Neural crest cell (in vitro differentiated cells): ENCODE measurements at places on chromosomes 16 and 17. TPM values are rescaled to one million over a fixed set of nuclear protein-coding genes. Genes with fewer than 3 reads are reported as not detected.

DNA sequence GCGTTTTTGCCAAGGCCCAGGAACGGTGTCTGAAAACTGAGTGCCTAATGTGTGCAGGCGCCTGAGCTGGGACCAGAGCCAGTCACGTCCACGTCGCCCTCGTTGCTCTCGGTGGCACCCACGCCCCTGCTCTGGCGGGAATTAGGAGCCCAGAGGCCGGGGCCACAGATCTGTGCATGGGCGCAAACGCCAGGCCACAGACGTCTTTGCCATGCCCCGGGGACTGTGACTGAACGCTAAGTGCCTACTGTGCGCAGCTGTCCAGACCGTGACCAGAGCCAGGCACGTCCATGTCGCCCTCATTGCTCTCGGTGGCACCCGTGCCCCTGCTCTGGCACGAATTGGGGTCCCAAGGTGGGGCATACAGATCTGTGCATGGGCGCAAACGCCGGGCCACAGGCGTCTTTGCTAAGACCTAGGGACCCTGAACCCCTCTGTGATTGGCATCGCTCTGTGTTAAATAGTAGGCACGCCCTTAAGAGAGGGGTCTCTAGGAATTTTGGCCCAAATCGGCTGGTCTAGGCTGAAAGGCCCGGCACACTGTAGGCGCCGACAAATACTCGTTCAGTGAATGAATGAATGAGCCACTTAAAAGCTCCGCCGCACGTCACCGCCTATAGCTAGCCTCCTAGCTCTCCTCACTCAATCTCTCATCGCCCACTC lies 827 bp upstream of the UBALD1 start:
- peaks cover 10% of the 10 kb centered on the region for H3K4me1 ChIP-seq
- H3K36me3 ChIP-seq, result no peaks in the 10 kb centered on the region
- H3K4me3 ChIP-seq, result peak overlapping the region; percentile 93

Gene OMG
- total RNA-seq, result not detected in 2 replicates

Gene SLC12A3
- total RNA-seq, result not detected in 2 replicates

- no peak overlapping the region for H3K4me3 ChIP-seq
- H3K36me3 ChIP-seq, result no peaks in the 10 kb centered on the region
- DNase-seq, result no peak
- peaks cover 12% of the 10 kb centered on the region for H3K4me1 ChIP-seq
- no peak overlapping the region for H3K27ac ChIP-seq
These were observed 4.2 kb upstream of the ALOX15 start for GRCh38 chr17:4645642-4646041.

Gene CDRT15
- total RNA-seq, result not detected in 2 replicates

DNA sequence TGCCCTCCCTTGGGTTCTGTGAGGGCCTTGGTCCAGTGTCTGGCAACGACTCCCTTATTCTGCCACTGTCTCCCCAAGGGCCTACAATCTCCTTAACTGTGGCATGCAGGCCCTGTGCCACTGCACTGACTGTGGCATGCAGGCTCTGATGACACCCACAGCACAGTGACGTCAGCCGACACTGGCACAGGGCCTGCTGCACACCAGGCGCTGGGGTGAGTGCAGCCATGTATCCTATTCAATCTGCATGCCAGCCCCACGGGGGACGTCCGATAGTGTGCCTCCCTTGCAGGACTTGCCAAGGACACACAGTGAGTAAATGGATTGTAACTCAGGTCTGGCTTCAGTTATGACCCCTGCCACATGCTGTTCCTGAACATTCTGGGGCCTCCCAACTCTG lies 39.8 kb upstream of the RASD1 start:
- H3K27me3 ChIP-seq, result no peaks in the 10 kb centered on the region
- no peak for DNase-seq
- H3K36me3 ChIP-seq, result no peaks in the 10 kb centered on the region
- H3K27ac ChIP-seq, result no peak overlapping the region
- peaks cover 5% of the 10 kb centered on the region for H3K4me1 ChIP-seq

DNA sequence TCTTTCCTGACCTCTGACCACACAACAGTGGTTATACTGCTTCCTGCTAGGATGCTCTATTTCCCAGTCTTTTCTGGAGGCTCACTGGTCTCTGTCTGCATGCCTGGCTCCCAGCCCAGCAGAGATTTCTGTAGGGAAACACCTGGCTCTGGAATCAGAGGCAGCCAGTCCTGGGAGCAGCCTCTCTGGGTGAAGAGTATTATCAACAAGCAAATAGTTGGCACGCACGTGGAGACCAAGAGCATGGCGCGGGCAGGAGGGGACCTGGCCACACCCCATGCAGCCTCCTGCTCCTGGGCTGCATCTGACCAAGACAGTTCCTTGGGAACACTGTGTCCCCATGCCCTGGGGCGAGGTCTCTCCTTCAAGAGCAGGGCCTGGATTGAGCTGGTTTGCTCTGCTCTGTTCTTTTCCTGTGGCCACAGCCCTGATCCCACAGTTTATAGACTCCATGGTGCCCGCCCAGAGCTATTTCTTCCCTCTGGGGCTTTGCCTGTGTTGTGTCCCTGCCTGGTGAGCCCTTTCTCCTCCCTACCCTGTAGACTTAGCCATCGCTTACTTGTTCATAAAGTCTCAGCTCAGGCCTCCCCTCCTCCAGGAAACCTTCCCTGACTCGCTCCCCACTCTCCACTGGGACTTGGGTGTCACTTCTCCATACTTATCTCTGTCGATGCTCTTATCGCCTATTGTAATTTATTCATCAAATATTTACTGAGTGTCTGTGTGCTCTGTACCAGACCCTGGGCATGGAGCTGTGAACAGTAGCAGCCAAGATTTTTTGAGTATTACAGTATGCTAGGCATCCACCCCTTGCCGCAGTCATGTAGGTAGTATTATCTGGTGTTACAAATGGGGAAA lies 60.6 kb downstream of the SCNN1B start:
- no peak for DNase-seq
- H3K27me3 ChIP-seq, result peaks cover 4% of the 10 kb centered on the region
- H3K4me3 ChIP-seq, result no peak overlapping the region
- no peaks in the 10 kb centered on the region for H3K4me1 ChIP-seq
- H3K36me3 ChIP-seq, result no peaks in the 10 kb centered on the region

DNA sequence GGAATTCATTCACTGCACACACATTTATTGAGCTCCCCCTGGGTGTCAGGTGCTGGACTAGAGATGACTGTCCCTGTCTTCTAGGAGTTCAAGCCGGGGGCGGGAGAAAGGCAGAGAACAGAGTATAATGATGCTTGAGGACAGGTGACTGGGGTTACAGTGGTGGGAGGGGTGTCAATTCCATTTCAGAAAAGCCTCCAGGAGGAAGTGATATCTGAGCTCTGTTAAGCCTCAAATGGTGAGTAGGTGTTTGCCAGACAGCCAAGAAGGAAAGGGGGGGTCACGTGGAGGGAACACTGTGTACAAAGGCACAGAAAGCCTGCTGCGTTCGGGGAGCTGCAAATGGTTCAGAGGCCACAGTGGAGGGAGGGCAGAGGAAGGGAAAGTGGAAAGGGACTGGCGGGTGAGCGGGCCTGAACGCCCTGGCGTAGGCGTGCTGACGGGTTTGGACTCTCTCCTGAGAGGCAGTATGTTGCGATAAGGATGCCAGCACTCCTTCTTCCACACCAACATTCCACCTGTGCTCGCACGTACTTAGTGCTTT lies 9.7 kb upstream of the NXPH3 start:
- peaks cover 56% of the 10 kb centered on the region for H3K27me3 ChIP-seq
- H3K36me3 ChIP-seq, result no peaks in the 10 kb centered on the region
- DNase-seq, result no peak
- H3K27ac ChIP-seq, result no peak overlapping the region
- peaks cover 20% of the 10 kb centered on the region for H3K4me1 ChIP-seq

- peak overlapping the region; percentile 95 for H3K4me3 ChIP-seq
- DNase-seq, result peak; percentile 68
- peak overlapping the region; percentile 64 for H3K27ac ChIP-seq
- H3K4me1 ChIP-seq, result peaks cover 46% of the 10 kb centered on the region
- no peaks in the 10 kb centered on the region for H3K36me3 ChIP-seq
These were observed 696 bp downstream of the NETO2 start for GRCh38 chr16:47142821-47143676.

Gene CHST5
- 1.3 and 1.5 TPM in 2 replicates for total RNA-seq

DNA sequence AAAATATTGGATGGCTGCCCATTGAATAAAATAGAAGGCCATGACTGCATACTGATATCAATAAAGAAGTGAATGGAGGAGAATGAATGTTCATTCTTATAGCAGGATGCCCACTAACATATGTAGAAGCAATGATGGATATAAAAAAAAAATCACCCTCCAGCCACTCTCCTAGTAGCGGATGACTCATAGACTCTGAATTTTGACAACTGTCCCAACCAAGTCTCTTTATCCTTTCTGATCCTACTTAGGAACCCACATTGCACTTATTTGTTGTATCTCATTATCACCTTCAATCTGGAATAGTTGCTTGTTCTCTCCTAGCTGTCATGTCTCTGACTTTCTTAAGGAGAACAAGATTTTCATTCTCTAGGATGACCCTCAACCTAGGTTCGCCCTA lies 429.9 kb downstream of the HS3ST3B1 start:
- H3K4me3 ChIP-seq, result no peak overlapping the region
- no peaks in the 10 kb centered on the region for H3K27me3 ChIP-seq
- peaks cover 33% of the 10 kb centered on the region for H3K4me1 ChIP-seq

GRCh38 chr17:74832421-74832820 lies 27.3 kb downstream of the GRIN2C start:
- no peak overlapping the region for H3K4me3 ChIP-seq
- H3K27ac ChIP-seq, result no peak overlapping the region
- H3K36me3 ChIP-seq, result peaks cover 4% of the 10 kb centered on the region
- no peak for DNase-seq

GRCh38 chr17:30396612-30397011 lies 17.9 kb downstream of the CPD start:
- no peaks in the 10 kb centered on the region for H3K4me1 ChIP-seq
- no peaks in the 10 kb centered on the region for H3K27me3 ChIP-seq
- no peak for DNase-seq
- no peaks in the 10 kb centered on the region for H3K36me3 ChIP-seq
- H3K27ac ChIP-seq, result no peak overlapping the region
- no peak overlapping the region for H3K4me3 ChIP-seq

GRCh38 chr17:29948448-29949215 lies 7.2 kb downstream of the EFCAB5 start:
- H3K27me3 ChIP-seq, result no peaks in the 10 kb centered on the region

DNA sequence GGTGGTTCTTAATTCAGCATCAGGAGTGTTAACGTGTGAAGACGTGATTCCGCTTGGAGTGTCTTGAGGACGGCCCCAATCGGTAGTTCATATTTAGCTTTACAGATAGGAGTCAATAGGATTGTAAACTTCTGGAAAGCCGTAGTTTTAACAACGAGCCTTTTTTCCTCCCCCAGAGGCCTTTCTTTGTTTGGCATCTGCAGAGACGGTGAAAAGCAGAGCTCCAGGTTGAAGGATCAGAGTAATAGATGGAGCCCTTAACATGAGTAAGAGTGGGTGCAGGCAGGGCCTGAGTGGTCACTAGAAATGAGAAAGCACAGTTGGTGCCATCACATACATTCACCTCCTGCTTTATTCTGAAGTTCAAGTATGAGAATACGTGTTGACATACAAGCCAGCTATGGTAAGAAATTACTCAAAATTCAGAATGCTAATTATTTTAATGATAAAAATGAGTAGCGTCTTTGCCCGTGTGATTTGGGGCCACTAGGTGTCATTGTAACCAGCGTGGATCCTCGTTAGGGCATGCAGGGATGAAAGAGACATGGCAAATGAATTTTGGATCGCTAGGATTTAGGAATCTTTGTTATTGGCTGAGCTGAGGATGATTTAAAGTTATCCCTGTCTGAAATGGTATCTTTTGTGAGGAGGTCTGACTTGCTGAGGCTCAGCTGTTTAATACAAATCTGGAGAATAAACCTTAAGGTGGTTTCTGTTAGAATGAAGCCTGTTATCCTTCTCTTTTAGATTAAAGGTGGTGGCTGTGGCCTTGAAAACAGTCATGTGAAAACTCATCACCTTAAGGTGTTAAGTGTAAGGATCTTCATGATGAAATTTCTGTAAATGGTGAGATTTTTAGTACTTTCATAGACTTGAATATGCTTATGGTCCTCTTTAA lies 18.6 kb downstream of the PRCD start:
- H3K27ac ChIP-seq, result peak overlapping the region; percentile 100
- peaks cover 12% of the 10 kb centered on the region for H3K36me3 ChIP-seq
- peaks cover 75% of the 10 kb centered on the region for H3K4me1 ChIP-seq
- H3K4me3 ChIP-seq, result peak overlapping the region; percentile 99

- peak overlapping the region; percentile 88 for H3K4me3 ChIP-seq
- H3K27ac ChIP-seq, result no peak overlapping the region
- H3K36me3 ChIP-seq, result no peaks in the 10 kb centered on the region
- no peak for DNase-seq
- H3K4me1 ChIP-seq, result peaks cover 24% of the 10 kb centered on the region
These were observed 1.5 kb upstream of the PSMD3 start for GRCh38 chr17:39979016-39979670.

Gene ICAM2
- not detected in 2 replicates for total RNA-seq

DNA sequence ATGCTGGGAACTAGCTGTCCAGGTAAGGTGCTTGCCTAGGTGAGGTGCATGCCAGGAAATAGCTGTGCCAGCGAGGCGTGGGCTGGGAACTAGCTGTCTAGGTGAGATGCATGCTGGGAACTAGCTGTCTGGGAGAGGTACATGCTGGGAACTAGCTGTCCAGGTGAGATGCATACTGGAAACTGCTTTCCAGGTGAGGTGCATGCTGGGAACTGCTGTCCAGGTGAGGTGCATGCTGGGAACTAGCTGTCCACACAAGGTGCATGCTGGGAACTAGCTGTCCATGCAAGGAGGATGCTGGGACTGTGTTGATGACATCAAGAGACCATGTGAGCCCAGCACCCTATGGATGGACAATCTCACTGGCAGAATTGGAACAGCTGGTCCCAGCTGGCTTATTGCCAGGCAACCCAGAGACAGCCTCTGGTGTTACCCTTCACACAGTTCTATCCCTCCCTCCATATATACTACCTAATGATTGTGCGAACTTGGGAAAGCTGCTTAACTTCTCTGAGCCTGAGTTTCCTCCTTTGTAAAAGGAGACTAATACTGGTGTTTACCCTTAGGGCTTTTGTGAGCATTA lies 479.9 kb upstream of the RBFOX1 start:
- H3K4me3 ChIP-seq, result no peak overlapping the region
- no peak for DNase-seq
- no peak overlapping the region for H3K27ac ChIP-seq
- peaks cover 71% of the 10 kb centered on the region for H3K27me3 ChIP-seq
- H3K4me1 ChIP-seq, result no peaks in the 10 kb centered on the region

- no peaks in the 10 kb centered on the region for H3K27me3 ChIP-seq
- peaks cover 5% of the 10 kb centered on the region for H3K36me3 ChIP-seq
- DNase-seq, result no peak
- no peak overlapping the region for H3K4me3 ChIP-seq
- H3K27ac ChIP-seq, result no peak overlapping the region
- peaks cover 25% of the 10 kb centered on the region for H3K4me1 ChIP-seq
These were observed 17.5 kb downstream of the RAB11FIP3 start for GRCh38 chr16:442976-443375.

DNA sequence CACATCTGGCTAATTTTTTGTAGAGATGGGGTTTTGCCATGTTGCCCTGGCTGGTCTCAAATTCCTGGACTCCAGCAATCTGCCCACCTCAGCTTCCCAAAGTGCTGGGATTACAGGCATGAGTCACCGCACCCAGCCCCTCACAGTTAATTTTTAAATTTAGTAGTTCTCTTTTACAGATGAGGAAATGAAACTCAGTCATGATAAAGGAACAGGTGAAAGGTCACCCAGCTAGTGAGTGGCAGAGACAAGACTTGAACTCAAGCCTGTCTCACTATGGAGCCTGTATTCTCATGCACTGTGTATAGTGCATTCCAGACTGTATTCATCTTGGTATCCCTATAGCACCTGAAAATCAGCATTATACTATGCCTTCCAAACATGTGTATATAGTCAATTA lies 77.1 kb upstream of the WSB1 start:
- peaks cover 9% of the 10 kb centered on the region for H3K27me3 ChIP-seq
- no peak overlapping the region for H3K4me3 ChIP-seq
- peaks cover 7% of the 10 kb centered on the region for H3K36me3 ChIP-seq
- DNase-seq, result no peak
